Sigmoid colon (tissue), 7 donors: ENCODE measurements at places on chromosomes 12 and 14. TPM values are rescaled to one million over a fixed set of nuclear protein-coding genes. Genes with fewer than 3 reads are reported as not detected.

DNA sequence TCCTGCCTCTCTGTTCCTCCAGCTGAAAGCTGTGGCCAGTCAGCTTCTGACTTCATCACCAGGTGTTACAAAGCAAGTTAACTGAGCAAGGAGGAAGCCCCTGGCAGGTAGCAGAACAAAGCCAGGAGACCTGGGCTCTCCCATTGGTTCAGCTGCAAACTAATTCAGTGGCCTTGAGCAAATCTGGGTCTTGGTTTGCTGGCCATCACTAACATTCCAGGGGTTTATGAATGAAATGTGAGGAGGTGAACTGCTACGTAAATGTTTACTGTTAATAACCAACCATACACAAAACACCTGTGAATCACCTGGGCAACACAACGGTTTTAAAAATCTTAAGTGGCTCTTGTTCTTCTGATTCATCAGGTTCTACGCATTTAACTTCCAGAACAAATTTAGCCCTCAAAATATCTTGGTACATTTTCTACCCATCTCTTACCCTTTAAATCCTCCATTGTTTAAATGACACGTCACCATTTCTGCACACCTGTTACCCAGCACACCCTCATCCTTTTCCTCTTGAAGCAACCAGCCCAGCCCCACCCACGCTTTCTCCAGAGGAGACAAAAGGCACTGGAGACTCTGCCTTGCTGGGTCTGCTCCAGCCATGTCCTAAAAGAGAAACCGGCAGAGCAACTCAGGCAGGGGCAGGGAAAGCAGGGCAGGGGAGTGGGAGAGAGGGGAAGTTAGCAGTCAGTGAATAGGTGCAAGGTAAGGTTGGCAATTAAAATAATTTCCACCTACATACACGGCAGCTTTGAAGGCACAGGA is 49.3 kb upstream of the TSPAN11 start:
- DNase-seq, result no peak

DNA sequence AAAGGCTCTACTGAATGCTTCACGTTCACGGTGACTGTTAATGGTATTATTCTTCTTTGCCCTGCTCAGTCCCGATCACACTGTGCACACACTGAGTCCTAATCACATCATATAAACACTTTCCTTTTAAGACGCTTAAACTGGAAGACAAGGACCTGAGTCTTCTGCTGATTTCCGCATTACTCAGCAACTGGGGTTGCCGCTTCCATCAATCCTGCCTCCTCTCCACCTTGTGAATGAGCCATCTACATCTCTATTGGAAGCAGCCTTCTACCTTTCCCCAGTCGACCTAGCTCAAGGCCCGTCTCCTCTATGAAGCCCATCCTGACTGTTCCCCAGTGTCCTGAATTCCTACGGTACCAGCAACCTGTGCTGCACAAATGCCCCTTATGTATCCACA is 104.7 kb downstream of the NCOR2 start:
- DNase-seq, result no peak

FAM222A gene
- total RNA-seq, result 2.2 TPM

MLXIP gene
- total RNA-seq, result 77.2 TPM

DNA sequence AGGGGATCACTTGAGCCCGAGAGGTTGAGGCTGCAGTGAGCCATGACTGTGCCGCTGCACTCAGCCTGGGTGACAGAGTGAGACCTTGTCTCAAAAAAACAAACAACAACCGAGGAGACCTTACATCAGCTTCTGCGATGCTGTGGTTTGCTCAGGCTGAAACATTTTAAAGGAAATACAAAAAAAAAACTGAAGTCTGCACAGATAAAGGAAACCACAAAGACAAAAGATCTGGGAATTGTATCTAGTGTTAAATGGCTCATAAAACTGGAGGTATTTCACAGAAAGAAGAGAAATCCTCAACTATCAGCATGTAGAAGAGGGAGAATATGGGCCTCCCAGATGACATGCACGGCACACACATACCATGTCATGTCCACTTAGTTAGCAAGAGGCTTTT is 60.3 kb upstream of the VPS33A start:
- DNase-seq, result no peak

PAPLN gene
- total RNA-seq, result 52.1 TPM

DTX3 gene
- total RNA-seq, result 52.8 TPM

GRCh38 chr14:104117341-104118005 is 20.9 kb upstream of the KIF26A start:
- DNase-seq, result no peak

NPAS3 gene
- total RNA-seq, result 4.6 TPM

GRCh38 chr12:47876440-47876960 is 28.3 kb downstream of the VDR start:
- no peak for DNase-seq

DNA sequence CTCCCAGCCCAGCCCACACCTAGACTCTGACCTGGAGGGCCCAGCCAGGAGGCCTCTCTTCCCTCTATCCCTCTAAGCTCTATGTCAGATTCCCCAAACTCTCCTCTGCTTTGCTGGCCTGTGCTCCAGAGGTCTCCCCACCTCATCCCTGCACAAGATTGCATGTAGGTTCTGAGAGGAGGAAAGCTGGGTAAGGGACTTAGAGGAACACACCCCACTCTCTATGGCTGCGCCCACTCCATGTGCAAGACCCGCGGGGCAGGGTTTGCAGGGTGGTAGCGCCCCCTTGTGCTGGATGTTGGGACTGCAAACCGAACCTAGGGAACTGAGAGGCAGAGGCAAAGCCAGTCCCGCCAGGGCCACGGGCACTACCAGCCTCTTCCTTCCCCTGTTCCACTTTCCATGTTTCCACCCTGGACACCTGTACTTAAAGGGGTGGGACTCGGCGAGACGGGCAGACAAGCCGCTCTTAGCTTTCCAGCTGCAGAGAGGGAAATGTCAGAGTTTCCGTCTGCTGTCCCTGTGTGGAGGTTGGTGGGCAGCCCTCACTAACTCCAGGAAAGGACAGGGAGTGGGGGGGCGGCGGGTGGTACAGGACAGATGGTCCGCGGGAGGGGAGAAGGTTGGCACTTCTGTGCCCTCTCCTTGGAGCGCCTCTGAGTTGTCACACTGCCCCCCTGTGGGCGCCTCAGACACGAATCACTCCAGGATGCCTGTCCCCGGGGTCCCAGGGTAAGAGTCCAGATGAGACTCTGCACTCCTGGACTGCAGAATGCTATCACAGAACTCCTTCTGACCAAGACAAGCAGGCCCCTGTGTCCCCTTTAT is 16.8 kb downstream of the MMP14 start:
- peak; percentile 94 for DNase-seq

DNA sequence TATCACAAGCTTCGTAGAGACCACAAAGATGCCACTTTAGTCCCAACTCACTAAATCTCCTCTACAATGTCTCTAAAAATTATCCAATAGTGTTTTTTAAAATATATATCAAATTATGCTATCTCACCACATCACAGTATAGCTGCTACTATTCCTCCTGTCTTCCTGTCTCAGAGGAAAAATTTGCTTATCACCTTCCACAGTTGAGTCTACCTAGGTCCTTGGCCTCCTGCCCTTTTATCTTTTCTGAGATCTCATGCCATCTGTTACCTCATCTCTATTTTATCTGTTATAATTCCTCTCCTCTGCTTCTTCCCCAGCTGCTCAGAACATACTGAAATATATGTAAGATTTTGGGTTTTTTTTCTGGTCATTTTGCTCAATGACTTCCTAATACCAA is 568.2 kb downstream of the DIO2 start:
- no peak for DNase-seq

DNA sequence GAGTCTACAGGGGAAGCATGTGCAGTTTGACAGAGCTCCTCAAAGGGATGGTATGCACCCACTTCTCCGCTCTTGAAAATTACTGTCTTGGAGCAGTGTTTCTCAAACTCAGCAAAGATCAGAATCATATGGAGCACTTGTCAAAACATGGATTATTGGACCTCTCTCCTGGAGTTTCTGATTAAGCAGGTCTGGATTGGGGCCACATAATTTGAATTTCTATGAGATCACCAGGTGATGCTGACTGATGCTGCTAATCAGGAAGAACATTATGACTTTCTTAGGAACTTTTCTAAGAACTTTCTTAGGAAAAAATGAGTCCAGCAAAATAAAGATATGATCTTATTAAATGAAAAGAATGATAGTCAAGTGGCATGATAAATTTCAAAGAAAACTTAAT is 144.3 kb downstream of the CPNE8 start:
- DNase-seq, result no peak

GAS2L3 gene
- 1.6 TPM for total RNA-seq

DNA sequence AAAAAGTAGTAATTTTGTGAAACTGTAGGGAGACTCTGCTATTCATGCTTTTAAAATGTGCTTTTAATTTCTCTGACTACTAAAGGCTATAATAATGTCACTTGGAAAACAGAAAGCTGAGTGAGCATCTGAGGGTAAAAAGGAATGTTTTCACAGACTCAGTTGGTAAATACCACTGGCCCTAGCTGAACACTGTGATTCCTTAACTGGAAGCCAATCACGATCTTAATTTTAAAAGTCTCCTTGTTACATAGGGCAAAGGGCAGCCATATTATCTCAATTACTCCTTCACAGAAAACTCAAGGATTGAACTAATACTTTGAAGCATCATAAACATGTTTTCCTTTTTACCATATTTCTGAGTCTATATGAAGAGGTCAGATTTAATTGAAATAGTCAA is 41.9 kb downstream of the PAWR start:
- no peak for DNase-seq

GRCh38 chr12:66409195-66409871 is 107.0 kb downstream of the HELB start:
- DNase-seq, result no peak

DNA sequence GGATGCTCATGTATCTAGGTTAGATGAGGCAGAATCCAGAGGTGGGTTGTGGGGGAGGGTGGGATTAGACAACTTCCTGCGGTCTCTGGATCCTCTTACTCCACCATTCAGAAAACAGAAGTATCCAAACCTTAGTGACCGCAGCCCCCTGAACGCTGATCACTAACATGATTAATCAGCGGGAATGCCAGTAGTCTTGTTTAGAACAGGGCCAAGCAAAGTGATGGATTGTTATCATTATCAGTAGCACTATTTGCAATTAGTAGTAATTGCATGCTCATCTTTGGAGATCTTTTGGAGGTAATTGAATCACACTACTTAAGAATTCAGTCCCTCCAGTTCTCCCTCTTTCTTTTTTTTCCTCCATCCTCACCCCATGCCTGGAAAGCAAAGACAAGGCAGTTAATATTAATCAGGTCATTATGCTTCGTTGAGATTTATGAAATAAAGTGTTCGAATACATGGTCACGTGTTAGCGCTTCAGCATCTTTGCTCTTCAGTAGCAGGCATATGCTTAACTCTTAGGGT is 182.8 kb upstream of the NTF3 start:
- DNase-seq, result no peak

PSMB5 gene
- total RNA-seq, result 120 TPM

- no peak for DNase-seq
These were observed 322.1 kb upstream of the RGS6 start for GRCh38 chr14:71610149-71610548.

DNA sequence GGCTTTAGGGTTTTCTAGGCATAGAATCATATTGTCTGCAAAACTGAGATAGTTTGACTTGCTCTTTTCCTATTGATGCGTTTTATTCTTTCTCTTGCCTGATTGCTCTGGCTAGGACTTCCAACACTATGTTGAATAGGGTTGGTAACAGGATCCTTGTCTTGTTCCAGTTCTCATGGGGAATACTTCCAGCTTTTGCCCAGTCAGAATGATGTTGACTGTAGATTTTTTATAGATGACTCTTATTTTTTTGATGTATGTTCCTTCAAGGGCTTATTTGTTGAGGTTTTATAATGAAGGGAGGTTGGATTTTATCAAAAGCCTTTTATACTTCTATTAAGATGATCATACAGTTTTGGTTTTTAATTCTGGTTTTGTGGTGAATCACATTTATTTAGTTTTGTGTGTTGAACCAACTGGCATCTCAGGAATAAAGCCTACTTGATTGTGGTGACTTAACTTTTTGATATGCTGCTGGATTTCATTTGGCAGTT is 478.2 kb downstream of the TMEM117 start:
- DNase-seq, result no peak

- DNase-seq, result no peak
These were observed 7.0 kb downstream of the ITGB7 start for GRCh38 chr12:53200107-53200457.

DNA sequence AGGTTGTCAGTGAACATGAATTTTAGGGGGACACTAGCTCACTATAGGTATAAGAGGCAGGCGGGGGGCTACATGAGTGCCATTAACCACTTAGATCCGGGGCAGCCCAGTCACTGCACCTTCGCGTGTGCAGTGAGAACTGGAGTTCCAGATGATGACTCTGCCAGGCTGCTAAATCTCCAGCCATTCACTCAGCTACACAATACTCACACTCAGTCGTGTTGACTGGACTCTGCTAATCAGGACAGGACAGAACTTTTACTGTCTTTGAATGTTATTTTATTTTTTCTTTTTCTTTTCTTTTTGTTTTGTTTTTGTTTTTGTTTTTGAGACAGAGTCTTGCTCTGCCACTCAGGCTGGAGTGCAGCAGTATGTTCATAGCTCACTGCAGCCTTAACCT is 465.6 kb downstream of the AACS start:
- DNase-seq, result no peak

NRIP2 gene
- total RNA-seq, result 1.1 TPM

GRCh38 chr12:54404061-54405004 is 14.7 kb downstream of the ITGA5 start:
- DNase-seq, result peak; percentile 77
